ENCODE measurements at places on chromosomes 1 and 21.

DNA sequence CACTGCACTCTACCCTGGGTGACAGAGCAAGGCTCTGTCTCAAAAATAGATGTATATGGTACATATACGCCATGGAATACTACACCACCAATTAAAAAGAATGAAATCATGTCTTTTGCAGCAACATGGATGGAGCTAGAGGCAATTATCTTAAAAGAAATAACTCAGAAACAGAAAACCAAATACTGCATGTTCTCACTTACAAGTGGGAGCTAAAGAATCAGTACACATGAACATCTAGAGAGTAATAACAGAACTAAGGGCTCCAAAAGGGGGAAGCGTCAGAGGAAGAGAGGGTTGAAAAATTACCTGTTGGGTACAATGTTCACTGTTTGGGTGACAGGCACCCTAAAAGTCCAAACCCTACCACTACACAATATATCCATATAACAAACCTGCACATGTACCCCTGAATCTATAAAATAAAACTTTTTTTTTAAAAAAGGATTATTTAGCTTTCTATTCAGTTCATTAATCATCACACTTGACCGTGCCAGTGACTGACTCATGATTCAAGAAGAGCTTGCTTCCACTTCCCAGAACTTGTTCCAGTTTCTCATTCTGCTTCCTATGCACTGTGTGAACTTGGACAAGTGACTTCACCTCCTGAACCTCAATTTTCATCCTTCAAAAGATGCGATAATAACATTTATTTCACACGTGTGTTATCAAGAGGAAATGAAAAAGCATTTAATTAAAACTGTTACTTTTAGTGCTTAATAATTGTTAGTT is 109.6 kb downstream of the PLPP3 start:
- DNase-seq: peak; percentile 11

- no peak for DNase-seq
Observed at GRCh38 chr1:63774617-63775417, 1.0 kb downstream of the ROR1 start.

DNA sequence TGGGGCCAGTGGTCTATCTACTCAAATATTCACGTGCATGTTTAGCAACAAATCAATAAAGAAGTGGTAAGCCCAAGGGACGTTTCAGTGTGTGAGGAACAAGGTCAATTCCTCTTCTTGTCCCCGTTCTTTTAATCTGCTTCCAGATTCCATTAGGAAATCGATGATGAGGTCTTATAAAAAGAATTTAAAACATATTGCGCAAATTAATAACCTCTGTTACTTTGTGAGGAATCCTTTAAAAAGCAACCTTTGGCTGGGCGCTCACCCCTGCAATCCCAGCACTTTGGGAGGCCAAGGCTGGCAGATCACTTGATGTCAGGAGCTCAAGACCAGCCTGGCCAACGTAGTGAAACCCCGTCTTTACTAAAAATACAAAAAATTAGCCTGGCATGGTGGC is 113.0 kb upstream of the TMPRSS2 start:
- DNase-seq: no peak

DNA sequence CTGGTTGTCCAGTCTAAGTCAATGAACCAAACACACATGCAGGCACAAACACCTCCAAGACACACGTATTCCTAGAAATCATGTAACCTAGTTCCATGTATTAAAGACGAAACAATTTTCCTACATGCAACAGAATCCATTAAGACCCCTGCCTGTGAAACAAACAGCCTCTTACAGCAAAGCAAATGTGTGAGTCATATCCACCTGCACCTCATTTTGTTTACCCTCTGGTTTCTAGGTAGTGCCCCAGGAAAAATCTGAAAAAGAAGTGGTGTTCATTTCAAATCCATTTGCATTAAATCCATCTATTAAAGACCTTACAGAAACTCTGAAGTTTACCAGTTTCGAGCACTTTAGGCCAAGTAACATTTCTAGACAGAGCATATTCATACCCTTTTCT is 74.1 kb downstream of the VCAM1 start:
- no peak for DNase-seq

DNA sequence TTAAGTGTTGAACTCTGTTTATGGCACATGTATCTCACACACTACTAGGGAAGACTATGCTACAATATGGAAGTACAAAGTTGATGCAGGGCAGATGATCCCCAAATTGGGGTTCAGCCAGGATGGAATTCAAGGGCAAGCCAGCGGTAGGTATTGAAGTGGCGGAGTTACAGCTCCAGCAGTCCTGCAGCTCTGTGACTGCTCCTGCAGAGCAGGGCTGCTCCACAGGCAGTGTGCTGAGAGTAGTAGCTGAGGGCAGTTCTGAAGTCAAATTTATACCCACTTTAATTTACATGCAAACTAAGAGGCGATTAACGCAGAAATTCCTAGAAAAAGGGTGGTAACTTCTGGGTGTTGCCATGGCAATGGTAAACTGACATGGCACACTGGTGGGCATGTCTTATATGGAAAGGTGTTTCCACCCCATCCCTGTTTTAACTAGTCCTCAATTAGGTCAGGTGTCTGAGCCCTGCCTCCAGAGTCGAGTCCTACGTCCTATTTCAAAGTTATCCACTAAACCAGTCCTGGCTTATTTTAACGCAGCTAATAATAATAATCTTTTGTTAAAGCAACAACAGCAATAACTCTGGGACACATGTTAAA is 20.6 kb upstream of the CENPF start:
- DNase-seq: no peak

GRCh38 chr1:234288946-234289345 is 84.3 kb upstream of the COA6 start:
- no peak for DNase-seq

DNA sequence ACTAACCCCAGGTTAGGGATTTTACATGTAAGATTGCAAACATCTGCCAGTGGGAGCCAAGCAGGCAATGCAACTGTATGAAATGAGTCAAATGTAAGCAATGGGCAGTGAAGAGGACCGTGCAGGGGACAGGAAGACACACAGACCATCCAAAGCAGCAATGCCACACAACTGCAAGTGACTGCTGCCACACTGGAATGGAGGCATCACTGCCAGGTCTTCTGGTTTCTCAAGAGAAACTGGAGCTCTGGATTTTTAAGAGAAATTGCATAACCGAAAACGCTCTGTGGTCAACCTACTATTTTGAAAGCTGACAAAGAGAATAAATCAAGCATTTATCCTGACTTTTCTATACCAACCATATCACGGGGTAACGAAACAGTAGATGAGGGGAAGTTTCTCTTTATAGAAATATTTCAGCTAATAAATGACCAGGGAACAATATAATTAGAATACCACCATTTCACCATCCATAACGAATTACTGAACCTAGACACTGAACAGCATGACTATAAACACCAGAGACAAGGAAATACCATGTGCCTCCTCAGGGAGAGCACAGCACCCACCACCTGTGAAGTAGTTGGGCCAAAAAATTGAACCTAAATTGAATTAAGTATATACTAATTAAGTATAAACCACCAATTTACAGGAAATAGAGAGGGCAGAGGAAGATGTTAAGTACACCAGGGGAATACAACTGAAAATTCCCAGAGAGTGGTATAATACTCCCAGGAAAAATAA is 4.4 kb downstream of the AK2 start:
- no peak for DNase-seq

GRCh38 chr1:176786274-176786673 is 323.3 kb downstream of the PAPPA2 start:
- DNase-seq: no peak

GRCh38 chr1:35894183-35894582 is 11.2 kb downstream of the AGO1 start:
- DNase-seq: no peak

DNA sequence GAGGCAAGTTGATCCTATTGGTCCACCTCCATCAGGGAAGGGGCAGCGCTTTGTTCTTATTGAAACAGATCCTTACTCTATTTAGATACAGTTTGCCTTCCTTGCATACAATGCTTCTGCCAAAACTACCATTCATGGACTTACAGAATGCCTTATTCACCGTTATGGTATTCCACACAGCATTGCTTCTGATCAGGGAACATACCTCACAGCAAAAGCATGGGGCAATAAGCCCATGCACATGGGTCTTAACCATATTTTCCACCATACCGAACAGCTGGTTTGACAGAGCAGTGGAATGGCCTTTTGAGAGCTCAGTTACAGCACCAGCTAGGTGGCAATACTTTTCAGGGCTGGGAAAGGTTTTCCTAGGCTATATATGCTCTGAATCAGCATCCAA is 544.8 kb upstream of the ADGRL4 start:
- no peak for DNase-seq

DNA sequence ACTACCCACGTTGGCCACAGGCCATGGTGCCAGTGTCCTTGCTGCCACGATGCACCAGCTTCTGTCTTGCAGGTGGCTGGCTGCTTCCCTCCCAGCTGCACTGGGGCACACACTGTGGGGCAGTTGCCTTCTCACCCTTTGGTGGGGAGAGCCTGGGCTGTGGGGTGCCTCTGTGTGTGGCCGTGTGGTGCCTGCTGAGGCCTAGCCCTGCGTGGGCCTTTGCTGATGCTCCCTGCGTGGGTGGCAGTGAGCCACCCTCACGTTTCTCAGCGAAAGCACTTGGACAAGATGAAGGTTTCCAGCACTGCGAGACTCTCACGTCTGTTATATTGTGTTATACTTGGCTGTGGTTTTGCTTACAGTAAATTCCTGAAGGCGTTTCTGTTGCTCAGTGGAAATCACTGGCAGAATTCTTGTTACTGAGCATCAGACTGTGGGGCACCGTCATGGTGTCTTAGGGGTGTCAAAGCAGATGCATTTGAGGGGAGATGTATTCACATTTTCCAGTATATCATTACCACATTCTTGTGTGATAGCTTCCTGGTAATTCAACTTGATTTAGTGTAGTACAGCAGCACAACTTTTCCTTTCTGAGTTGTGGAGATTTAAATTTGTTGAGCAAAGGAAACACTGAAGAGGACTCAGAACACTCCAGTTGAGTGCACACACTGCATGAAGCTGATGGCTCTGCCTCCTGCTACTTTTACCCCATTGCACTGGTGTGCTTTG is 124.7 kb downstream of the PCBP3 start:
- no peak for DNase-seq

DNA sequence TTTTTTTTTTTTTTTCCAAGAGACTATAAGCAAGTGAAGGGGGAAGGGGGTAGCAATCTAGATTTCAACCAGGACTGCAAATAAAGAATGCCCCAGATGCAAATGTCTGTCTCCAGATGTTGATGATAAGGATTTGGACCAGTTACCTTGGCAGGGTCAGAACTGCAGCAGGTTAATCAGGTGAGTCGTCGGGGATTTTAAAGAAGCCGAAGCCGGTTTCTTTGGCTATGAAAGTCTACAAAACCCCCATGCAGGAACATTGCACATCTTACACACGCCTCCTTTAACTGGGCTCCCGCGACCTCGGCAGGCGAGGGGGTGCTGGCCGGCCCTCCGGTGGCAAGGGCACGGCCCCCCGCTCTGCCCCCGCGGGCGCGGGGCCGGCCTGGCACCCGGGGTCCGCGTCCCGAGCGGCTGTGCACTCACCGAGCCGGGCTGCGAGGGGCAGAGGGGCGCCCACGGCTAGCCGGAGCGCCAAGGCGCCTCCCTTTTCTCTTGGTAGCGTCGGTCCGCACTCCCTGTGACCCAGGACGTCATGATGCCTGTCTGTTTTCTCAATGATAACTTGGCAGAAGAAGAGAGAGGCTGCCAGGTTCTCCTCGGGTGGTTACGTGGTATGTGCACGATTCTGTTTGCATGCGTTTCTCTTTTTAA is 366.3 kb upstream of the ESRRG start:
- peak; percentile 47 for DNase-seq

- DNase-seq: no peak
Observed at GRCh38 chr1:53501065-53502005, 42.1 kb downstream of the DMRTB1 start.

DNA sequence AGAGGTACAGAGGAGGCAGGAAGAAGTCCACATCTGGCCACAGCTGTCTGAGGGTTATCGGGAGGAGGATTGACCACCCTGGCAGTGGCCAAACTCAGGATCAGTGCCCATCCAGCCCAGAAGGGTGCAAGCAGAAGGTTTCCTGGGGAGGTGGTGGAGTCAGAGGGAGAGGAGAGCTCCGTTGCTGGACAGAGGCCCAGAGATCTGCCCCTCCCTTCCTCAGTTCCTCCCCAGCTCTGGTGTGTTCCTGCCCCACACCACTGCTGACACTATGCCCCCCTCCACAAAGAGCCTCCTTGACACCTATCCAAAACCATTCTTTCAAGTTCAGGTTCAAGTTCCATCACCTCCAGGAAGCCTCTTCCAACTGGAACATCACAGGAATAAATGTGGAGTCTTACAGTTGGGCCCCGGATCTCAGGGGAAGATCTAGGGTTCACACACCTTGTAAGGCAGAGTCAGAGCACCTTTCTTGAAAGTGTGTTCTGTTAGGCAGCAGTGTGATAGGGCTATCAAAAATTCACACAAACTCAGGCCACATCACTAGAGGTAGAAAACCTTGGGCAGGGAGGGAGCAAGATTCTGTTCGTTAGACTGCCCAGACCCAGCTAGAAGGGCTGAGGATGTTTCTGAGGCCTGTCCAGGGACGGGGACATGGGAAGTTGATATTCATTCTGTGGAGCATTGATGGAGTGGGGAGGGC is 7.4 kb downstream of the LDLRAD1 start:
- no peak for DNase-seq

- no peak for DNase-seq
Observed at GRCh38 chr21:37784591-37785318, 131.5 kb downstream of the KCNJ6 start.

GRCh38 chr1:160778976-160779375 is 17.0 kb upstream of the LY9 start:
- DNase-seq: no peak

- DNase-seq: no peak
Observed at GRCh38 chr1:191870490-191870889, 287.8 kb upstream of the RGS18 start.

GRCh38 chr21:44893948-44894656 is 20.6 kb upstream of the PTTG1IP start:
- DNase-seq: no peak

Data from NCI-H446 treated with DMSO at 0.1 percent for 48 hours (cell line).